ENCODE measurements at places on chromosomes 13 and 19.

DNA sequence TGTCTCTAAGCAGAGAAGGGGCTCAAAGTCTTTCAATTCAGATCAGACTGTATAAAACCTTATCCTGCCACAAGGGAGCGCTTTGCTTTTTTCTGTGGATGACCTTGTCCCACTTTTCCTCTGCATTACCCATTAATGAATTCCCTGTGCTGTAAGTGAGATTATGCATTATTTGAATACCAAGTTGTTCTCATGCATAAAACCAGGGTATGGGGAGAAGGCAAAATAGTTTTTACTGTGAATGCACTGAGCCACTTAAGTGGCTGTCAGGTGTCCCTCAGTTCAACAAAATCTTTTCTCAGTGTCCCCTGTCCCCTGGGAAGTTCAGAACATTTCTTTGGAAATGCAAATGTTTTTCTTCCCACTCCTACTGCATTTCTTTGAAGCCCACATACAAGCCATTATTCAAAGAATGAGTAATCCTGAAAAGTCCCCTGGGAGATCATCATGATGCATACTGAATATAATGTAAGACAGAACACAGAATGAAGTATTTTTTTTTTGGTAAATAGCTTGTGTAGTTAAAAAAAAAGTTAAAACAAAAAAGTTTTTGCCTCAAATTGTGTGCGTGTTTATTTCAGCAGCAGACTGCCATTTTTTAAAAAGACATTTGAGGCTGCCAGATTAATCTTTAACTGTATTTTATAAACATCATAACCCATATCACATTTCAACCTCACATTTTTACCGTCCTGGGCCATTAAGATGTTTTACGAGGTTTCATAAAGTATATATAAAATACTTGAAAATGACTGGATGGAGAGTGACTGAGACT lies 506.7 kb upstream of the PCDH9 start:
- DNase-seq: no peak

- DNase-seq: no peak
Observed at GRCh38 chr13:40604135-40604534, 62.3 kb downstream of the FOXO1 start.

DNA sequence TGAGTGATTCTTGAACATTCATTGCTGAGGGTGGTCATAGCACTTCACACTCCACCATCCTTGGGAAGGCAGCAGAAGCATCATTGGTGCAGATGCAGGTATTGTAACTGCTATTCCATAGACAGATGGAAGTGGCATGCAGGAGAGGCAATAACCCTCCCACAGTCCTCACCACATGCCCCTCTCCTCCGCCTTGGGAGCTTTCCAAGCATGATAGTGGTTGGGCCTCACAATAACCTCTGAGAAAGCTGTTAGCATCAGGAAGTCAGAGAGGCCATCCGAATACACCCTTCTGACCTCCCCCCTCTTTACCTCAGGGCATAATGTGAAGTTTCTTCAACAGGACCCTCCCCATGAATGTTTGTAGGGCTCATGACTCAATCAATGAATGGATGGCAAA lies 177.9 kb downstream of the KATNAL1 start:
- no peak for DNase-seq

DNA sequence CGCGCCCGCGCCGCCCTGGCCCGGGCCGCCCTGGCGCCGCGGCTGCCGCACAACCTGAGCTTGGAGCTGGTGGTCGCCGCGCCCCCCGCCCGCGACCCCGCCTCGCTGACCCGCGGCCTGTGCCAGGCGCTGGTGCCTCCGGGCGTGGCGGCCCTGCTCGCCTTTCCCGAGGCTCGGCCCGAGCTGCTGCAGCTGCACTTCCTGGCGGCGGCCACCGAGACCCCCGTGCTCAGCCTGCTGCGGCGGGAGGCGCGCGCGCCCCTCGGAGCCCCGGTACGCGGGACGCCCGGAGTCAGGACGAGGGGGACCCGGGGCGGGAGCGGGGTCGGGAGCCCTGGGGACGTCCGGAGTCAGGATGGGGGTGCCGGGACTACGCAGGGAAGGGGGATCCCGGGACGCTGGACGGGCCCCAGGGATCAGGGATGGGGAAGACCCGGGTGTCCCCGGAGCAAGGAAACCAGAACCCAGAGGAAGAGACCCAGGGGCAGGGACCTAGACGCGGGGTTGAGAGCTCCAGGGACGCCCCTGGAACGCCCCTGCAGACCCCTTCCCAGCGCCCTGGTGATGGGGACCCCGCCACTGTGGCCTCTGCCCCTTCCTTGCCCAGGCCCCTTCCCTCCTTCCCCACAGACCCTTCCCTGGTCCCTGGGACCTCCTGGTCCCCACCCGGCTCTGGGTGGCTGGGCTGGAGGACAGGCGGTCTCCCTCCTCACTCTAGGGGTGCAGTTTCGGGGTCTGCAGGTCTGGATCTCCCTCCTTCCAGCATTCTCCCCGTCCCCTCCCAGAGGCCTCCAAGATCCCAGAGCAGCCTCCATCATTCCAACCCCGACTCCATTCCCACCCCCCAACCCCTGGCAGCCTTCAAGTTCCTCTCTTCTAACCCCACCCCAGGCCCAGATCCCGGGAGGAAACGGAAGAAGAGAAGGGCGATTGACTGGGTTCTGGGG lies 645 bp downstream of the GRIN3B start:
- DNase-seq: no peak

Data from effector CD4-positive, alpha-beta T cell (primary cell).